Stimulated activated CD8-positive, alpha-beta memory T cell treated with anti-CD3 and anti-CD28 coated beads, Interleukin-7, amount 100 ng/mL, for 1 hour (primary cell): ENCODE measurements at places on chromosomes 3 and 15.

DNA sequence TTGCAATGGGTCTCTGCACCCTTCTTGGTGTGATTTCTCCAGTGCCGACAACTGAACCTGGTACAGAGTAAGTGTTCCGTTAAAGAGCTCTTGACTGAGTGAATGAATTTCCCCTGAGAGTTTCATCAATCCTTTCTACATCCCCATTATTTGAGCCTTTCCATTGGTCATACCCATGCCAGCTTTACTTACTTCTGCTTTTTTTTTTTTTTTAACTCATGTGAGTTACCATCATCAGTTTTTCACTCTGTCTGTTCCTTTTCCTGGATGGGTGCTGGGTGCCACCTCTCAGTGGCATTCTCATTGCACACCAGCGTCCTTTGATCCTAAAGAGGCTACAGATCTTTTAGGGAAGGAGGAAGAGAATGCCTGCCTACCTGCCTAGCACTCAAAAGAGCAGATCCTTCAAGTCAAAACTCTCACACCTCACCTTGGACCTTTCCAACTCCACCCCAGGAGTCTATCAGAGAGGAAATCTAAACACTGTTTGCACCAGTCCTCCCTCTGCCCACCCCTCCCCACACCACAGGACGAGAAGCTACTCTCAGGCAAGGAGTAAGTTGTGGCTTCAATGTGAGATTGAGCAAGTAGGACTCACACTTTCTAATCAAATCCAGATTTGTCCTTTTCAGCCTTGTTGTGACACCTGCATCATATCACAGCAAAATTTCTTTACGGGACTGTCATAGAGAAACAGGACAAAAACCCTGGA is 13.1 kb upstream of the USP3 start:
- DNase-seq, result no peak

DNA sequence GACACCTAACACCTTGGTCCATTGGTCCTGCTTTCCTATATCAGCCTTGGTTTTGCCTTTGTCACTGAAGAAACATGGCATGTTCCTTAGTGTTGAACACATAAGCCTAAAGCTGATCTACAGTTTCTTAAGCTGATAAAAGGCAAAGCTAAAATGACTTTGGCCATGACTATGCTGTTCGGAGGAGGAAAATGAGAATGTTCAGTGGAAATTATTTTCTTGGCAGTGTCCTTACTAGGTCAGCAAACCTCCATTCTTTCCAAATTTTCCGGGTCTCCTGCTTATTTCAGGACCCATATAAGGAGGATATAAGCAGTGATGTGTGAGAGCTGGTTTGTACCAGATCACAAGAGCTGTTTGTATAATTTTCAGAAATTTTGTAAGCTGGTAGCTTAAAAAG is 832.9 kb upstream of the CFAP20DC start:
- no peak for DNase-seq

DNA sequence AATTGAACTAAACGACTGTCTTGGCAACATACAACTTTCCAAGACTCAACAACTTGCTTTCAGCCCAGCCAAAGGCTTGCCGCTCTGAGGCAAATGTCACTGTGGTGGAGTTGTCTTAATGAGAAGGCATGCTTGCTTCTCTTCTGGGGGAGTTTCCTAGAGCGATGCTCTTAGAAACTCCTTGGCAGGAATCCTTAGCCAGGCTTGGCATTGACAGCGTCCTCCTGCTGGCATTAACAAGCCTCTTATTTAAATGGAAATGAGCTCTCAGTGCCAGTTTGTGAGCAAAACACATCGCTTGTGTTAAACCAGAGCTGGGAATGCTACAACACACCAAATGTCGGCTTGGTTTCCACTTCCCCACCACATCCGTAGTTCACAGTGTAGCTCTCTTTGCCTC is 265.5 kb upstream of the TPRG1 start:
- DNase-seq, result no peak

GRCh38 chr15:94259121-94259751 is 27.9 kb downstream of the MCTP2 start:
- DNase-seq, result no peak

DNA sequence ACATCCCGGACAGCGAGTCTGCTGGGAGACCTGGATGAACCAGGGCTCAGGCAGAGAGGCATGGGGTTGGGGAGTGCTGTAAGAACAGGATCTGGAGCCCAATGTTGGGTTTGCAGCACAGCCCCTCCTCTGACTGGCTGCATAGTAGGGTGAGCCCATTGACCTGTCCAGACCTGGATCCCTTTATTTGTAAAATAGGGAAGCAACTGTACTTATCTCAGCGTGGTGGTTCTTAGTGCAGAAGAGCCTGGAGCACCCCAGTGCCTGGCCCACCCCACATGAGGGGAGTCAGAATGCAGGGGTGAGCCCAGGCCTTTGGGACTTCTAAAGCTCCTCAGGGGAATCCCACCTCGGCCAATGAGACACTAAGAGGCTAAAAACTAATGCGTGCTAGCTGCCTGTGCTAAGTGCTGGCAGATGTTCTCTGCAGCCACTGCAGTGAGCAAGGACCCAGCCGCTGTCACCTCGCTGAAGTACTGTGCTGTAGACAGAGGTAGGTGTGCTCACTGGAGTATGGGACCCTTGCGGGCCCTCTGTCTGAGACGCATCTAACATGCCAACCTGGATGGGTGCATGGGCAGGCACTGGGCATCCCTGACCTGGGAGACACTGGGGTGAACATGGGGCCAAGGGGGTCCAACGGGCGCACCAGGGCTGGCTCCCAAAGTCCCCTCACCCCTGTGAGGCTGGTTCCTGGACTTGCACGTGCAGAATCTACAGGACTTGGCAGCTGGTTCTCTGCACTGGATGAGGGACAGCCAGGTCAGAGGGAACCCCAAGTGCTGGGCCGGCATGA is 95.6 kb downstream of the ATP10A start:
- no peak for DNase-seq

- DNase-seq, result no peak
Measured at GRCh38 chr3:52507359-52507758, 12.2 kb downstream of the STAB1 start.

GRCh38 chr15:77033729-77034671 is 36.9 kb downstream of the TSPAN3 start:
- DNase-seq, result no peak

DNA sequence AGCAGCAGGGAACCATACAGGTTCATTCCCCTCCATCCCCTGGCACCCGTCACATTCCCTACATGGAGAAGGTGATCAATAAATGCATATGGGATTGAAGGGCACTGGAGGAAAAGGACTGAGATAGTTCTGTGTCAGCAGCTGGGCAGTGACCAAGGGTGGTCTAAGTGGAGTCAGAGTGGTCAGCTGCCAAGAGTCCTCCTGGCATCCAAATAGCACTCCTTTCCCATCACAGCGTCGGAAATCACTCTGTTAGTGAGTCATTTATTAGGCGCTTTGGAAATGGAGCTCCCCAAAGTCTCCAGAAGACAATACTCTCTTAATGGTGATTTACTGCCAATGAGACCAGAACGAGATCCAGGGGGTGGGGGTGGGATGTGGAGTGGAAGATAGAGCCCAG is 6.8 kb upstream of the TRH start:
- no peak for DNase-seq
